ENCODE measurements at places on chromosomes 16 and 17.
A peak's percentile ranks its signal among the peaks of the same experiment; 100 is the strongest.

DNA sequence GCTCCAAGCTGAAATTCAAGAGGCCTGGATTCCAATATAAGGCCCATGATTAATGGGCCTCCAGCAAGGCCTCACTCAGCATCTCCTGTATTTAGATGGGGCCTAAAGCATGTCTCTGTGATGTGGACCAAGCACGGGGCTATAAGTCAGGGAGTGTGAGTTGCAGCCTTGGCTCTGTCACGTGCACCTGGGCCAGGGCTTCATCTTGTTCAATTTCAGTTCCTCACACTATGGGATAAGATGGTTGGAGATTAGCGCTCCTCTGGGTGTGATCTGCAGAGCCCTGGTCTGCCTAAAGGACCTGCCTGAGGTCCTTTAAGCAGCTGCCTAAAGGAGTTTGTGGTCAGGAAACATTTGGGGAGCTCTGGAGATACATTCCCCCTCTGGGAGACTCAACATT, 25.2 kb downstream of the KLHL36 start:
- no peak for DNase-seq

DNA sequence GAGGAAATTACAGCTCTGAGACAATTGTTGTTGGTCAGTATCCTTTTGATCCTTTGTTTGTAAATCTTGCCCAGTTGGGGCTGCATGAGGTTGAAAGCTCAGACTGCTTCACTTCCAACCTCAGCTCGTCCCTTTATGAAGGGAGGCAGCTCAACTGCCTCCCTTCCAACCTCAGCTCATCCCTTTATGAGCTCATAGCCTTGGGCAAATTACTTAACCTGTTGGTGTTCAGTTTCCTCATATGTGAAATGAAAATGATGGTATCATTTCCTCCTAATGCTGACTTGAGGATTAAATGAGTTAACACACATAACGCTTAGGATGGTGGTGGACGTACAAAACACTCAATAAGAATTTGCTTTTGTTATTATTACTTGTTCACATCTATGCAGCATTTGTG, 265.1 kb downstream of the CDH13 start:
- DNase-seq: no peak

DNA sequence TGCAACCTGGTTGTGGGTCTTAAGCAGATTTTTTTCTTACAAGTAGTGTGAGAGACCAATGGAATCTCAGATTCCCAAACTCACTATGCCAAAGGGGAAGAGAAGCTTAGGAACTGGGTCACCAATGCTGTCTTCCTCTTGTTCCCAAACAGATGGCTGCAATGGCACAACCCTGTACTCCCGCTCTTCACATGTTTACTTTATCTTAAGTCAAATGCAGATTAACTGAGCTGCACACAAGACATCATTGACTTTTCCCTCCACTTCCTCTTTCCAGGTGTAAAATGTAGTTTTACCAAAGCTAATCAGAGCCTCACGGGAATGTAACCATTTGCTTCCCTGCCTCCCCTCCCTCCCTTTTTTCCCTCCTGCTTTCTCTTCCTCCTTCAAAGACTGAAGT, 14.4 kb upstream of the CD300E start:
- DNase-seq: no peak

GRCh38 chr16:46884513-46885293, 541 bp downstream of the GPT2 start:
- no peak for DNase-seq

GRCh38 chr17:6035801-6036394, 34.3 kb upstream of the WSCD1 start:
- no peak for DNase-seq

GRCh38 chr17:62895320-62896301, 70.4 kb upstream of the TANC2 start:
- no peak for DNase-seq

DNA sequence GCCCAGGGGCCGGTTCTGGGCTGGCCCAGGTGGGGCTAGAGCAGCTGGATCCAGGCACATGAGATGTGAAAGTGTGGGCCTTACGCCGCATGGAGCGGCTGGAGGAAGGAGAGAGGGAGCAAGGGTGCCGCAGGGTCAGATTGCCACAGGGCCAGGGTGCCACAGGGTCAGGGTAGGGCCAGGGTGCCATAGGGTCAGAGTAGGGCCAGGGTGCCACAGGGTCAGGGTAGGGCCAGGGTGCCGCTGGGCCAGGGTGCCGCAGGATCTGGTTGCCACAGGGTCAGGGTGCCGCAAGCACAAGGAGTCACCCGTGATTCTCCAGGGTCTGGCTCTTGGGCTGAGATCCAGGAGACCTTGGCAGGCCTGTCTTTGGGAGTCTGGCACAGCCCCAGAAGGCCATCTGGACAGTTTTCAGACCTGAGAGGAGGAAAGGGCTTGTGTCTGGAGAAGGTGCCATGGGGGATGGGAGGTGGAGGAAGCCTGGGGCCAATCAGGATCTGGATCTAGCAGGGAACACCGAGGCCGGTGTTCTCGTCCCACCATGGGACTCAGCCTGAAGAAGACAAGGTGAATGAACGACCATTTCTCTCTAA, 13.1 kb upstream of the LASP1NB start:
- no peak for DNase-seq

GRCh38 chr17:50471009-50471905, 2.6 kb upstream of the CHAD start:
- no peak for DNase-seq

DNA sequence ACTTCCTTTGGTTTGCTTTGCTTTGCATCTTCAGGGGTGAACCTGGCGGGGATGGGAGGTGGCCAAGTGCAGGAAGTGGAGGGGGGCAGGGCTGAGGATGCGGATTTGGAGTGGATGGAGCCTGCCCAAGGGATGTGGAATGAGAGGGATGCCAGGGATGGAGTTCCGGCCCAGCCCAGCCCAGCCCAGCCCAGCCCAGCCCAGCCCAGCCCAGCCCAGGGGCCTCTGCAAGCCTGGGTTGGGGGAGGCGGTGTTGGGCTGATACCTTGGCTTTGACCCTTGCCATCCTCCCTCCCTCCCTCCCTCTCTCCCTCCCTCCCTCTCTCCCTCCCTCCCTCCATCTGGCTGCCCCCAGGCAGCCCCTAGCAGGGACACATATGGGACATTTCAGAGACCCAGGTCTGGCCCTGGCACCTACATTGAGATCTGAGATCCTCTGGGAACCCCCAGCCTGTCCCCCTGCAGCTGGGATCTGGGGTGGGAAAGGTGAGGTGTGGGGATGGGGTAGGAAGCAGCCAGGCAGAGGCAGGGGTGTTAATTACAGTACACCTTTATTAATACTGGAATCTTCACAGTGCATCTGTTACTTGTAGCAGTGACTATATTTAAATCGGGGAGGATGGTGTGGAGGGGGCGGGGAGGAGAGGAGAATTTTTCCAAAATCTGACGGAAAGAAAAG, 14.5 kb downstream of the IL34 start:
- DNase-seq: no peak

DNA sequence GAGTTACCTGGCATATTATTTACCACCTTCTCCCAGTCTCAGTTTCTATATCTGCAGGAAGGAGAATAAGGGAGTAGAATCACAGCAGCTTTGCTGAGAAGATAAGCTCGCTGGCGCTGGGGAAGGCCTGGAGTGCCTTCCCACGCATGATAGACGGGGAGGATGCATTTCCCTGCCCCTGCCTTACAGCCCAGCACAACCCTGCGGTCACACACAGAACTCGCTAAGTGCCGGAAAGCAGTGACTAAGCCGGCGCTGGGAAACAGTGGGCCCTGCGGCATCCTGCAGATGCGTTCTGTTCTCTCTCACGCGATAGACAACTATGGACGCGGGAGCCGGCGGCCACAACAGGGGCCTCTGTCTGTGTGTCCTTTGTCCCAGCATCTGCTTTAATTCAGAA, 4.8 kb downstream of the CA5A start:
- peak; percentile 44 for DNase-seq

GRCh38 chr17:74960570-74961342, 11.8 kb downstream of the HID1 start:
- DNase-seq: peak; percentile 63

DNA sequence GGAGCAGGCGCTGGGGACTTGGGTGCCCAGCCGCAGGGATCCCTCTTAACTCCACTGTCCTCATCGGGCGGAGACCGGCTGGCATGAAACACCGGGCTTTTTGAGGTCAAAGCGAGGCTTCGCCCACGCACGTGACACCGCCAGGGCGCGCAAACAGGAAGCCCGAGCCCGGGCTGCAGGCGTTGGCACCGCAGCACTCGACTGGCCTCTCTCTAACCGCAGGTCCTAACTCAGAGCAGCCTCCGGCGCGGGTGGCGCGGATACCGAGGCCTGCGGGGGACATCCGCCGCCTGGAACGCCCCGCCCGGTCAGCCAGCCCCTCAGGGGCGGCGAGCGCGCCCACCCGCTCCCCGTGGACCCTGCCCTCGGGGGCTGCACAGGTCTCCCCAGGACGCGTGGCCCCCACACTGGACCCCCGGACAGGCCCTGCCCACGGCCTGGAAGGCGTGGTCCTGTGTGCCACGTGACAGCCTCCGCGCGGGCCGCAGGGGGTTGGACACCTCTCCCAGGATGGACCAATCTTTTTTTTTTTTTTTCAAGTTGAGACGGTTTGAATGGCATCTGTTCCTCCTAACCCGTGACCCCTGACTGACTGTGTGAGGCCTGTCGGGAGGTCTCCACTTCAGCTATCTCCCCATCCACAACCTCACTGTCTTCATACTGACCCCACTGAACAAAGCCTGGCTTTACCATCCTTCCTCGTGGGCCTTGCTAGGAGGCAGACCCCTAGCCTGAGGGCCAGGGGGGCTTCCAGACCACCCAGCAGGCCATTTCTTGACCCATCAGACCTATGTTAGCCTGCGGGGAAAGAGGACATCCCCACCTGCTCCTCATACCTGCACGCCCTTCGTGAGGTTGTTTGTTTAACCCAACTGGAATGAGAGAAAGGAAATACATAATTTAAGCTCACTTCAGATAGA, 8.4 kb upstream of the SLC47A2 start:
- DNase-seq: peak; percentile 59

DNA sequence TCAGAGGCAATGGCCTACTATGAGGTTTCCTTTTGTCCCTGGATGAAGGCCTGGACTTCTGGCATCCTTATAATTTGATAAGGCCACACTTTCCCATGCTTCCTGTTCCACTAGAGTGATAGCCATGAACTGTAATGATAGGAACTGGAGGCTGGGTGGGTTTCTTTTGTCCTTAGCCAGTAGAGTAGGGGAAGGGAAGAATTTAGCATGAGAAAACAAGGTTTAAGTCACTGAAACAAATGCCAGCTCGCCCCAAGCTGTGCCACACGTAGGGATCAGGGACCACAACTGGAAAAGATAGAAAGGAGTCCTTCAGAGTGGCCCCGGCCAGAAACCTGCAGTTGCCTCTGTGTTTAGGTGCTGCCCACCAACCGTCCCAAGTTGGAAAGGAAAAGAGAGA, 80.9 kb upstream of the C17orf78 start:
- DNase-seq: no peak

GRCh38 chr16:88700636-88701482, 5.3 kb downstream of the RNF166 start:
- peak; percentile 98 for DNase-seq

DNA sequence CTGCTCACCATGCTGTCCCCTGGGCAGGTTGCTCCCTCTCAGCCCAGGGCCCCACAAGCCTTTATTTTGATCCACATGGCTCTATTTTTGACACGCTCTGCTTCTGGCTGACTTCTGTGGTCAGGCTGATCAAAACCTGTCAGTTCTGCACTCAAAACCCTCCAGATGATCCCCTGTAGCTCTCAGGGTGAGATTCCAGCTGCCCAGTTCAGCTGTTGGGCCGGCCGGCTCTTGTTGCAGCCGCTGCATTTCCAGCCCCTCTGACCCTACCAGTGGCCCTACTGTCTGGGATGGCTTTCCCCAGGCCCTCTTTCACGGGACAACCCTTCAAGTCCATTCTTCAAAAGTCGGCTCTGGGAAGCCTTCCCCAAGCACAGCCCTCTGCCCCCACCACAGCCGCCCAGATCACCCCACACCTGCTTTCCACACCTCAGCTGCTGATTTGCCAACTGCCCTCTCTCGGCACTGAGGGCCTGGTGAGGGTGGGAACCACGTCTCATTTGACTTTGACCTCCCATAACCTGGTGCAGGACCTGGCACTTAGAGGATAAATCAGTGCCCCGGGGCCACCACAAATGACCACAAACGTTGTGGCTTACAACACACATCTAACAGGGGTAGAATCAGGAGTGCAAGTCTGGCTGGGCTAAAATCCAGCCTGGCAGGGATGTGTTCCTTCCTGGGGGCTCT, 16.3 kb upstream of the CACNG4 start:
- DNase-seq: no peak

DNA sequence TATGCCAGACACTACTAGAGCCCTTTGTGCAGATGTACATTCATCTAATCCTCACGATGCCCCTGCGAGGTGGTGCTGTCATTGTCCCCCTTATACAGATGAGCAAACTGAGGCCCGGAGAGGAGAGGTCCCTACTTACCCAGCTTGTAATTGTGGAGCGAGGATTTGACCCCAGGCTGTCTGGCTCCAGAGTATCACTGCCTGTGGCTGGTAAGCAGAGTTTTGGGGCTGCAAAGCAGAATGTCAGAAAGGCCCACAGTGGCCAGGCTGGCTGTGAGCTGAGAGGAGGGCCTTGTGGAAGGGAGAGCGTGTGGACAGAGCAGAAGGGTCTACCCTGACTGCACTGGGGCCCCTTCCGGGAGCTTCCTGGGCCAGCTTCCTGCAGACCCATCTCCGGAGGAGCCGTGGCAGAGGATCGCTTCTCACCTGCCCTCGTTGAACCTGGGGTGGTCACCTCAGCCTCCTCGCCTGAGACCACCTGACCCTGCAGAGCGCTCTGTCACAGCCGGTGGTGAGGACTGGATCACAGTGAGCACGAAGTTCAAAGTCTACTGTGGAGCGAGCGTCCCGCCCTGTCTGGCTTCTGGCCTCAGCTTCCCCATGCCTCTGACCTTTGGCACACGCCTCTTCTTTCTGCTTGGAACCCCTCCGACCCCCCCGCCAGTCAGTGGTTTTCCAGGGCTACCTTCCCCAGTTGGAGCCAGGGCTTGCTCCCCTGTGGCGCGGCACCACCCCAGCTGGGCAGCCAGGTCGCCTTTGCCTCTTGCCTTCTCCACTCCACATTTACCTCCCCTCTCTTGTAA, 12.1 kb downstream of the CMIP start:
- DNase-seq: no peak

DNA sequence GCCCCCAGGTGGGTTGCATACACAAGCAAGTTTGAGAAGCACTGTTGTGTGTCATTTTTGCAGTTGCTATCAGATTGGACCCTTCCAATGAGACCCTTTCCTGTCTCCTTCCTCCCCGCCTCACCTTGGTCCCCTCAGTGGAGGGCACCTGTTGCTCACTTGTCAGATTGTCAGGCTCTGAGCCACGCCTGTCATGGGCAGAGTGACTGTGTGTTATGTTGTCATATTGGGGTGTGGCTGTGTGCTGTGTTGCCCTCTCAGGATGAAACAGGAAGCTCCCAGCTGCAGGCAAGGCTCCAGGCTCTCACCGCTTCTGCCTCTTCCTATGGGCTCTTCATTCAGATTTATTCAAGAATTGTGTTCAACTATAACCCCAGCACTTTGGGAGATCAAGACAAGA, 302.9 kb downstream of the CPPED1 start:
- peak; percentile 47 for DNase-seq

DNA sequence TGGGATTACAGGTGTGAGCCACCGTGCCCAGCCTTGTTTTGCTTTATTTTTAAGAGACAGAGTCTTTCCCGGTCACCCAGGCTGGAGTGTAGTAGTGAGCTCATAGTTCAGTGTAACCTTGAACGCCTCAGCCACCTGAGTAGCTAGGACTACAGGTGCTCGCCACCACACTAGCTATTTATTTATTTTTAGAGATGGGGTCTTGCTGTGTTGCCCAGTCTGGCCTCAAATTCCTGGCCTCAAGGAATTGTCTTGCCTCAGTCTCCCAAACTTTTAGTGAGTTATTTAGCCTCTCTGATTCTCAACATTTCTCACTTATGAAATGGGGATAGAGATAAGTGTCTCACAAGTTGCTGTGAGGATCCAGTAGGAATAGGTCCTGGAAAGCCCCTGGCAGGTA, 21.7 kb downstream of the FZD2 start:
- no peak for DNase-seq

- DNase-seq: no peak
Measured at GRCh38 chr17:76689859-76690258, 20.9 kb downstream of the MXRA7 start.
